NCI-H748 treated with DMSO at 0.1 percent for 48 hours (cell line): ENCODE measurements at places on chromosomes 13 and 19.

- DNase-seq = no peak
These were observed 18.8 kb downstream of the FLT1 start for GRCh38 chr13:28475916-28476725.

DNA sequence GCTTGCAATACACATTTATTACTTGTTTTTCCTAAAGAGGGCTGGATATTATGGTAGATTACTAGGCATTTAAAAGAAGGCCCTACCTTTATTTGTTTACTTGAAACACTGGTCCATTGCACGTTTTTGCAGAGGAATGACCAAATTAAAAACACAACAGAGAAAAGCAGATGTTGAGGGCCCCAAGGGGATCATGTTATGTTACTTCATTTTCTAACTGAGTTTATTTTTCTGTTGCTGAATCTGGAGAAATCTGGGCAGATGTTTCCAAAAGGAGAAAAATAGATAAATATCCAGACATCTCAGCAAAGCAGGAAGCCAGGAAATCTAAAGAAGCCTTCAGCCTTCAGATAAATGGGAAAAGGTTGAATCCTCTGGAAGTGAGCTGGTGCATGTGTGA, 353.0 kb downstream of the NDFIP2 start:
- no peak for DNase-seq

DNA sequence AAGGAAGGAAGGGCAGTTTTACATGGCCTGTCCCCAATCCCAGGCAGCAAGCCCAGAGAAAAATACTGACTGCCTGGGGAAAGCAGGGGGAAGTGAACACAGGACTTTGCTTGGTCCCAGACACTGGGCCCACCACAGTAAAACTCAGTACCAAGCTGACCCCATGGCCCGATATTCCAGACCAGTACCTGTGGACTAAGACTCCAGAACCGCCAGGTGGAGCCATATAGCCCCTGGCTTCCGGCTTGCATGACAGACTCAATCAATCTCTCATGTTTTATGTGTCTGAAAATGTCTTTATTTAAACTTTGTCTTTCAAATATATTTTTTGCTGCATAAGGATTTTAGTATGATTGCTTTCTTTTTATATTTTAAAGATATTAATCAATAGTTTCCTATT, 767.9 kb upstream of the SLITRK6 start:
- no peak for DNase-seq

GRCh38 chr19:1004803-1005664, 4.8 kb downstream of the GRIN3B start:
- no peak for DNase-seq

- DNase-seq = no peak
These were observed 11.3 kb downstream of the JAK3 start for GRCh38 chr19:17836530-17836929.

- no peak for DNase-seq
These were observed 9.6 kb upstream of the NOTCH3 start for GRCh38 chr19:15210323-15210781.

DNA sequence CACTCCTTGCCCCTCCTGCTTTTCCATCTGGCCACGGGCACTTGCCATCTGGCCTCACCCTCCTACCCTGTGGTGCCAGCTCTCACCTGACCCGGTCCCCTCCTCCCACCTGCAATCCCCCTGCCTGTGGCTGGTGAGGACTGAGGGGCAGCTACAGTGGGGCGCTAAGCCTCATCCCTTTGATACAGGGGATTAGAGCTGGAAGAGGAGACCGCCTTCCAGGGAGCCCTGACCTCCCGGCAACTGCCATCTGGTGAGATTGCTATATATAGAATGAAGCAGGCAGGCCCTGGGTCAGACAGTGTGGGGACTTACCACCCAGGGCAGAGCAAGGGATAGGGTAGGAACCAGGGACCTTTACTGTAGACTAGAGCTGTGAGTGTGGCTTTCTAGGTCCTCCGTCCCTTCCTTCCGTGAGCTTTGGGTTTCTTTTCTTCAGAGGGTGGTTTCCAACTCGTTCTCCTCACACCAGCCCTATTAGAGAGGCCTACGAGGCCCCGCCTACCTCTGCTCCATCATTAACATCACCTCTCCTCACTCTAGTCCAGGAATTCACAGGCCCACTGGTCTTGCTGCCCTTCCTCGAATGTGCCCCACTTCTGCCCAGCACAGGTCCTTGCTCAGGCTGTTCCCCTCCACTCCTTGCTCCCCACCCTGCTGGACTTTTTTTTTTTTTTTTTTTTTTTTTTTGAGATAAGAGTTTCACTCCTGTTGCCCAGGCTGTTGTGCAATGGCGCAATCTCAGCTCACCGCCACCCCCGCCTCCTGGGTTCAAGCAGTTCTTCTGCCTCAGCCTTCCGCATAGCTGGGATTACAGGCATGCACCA, 7.7 kb downstream of the KASH5 start:
- DNase-seq = no peak

- no peak for DNase-seq
These were observed 101.3 kb downstream of the ARHGEF7 start for GRCh38 chr13:111216166-111216960.

GRCh38 chr13:20998649-20999415, 62.6 kb downstream of the LATS2 start:
- DNase-seq = no peak

- no peak for DNase-seq
These were observed 492 bp downstream of the TMEM147 start for GRCh38 chr19:35545855-35546381.

GRCh38 chr19:54551950-54552912, 21.4 kb upstream of the LILRA2 start:
- no peak for DNase-seq

DNA sequence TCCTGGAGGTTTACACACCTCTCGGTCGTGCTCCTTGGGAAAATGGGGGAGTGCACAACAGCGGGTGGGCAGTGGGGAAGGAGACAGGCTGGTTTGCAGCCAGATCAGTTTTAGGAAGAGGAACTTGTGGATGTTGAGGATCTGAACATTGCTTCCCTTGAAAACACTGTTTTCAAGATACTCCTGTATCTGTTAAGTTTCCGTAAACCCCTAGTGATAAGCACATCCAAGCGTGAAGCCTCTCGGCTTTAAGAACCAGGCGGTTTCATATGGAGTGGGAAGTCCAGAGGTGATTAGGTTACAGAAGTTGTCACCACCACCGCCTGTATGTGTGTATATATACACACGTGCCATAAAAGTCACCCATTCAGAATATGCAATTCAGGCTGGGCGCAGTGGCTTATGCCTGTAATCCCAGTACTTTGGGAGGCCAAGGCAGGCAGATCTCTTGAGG, 47.4 kb downstream of the SIPA1L3 start:
- no peak for DNase-seq

GRCh38 chr13:103866048-103866447, 799.8 kb upstream of the SLC10A2 start:
- no peak for DNase-seq

- DNase-seq = peak; percentile 94
These were observed 34.4 kb downstream of the DNAJC15 start for GRCh38 chr13:43057653-43058317.

GRCh38 chr13:101640788-101641400, 188.4 kb downstream of the ITGBL1 start:
- DNase-seq = no peak

DNA sequence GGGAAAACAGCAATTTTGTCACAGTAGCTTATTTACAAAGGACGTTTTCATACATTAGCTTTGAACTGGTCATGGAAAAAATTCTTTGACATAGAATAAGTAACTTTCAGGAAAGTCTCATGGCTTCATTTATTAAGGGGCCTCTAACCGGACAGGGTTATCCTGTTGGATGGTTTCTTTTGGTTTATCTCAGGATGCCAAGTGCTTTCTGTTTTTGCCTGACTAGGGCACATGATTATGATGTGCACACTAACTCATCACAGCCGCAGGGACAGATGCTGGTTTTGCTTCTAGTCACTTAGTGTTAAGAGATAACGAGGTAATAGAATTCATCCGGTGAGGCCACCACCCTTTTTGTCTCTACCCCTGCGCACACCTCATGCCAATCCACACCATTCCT, 53.0 kb downstream of the TGDS start:
- no peak for DNase-seq

DNA sequence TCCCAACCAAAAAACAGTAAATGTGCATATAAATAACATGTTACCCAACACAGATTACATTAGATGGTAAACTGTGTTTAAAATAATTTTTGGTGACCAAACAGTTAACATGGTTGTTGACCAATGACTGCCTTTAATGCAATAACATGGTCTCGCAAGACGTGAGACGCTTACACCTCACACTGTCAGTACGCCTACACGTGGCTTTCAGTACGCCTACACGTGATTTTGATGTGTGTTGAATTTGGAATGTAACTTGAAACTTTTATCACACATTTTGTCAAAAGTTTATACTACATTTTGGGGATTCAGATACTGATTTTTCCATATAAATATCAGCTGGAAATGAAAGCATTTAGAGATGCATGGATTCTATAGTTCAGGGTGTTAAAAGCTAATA, 32.0 kb downstream of the SLC7A9 start:
- DNase-seq = no peak

GRCh38 chr19:52901842-52902241, 4.4 kb upstream of the ZNF320 start:
- no peak for DNase-seq

GRCh38 chr13:113666329-113666670, 719 bp upstream of the GRK1 start:
- no peak for DNase-seq

DNA sequence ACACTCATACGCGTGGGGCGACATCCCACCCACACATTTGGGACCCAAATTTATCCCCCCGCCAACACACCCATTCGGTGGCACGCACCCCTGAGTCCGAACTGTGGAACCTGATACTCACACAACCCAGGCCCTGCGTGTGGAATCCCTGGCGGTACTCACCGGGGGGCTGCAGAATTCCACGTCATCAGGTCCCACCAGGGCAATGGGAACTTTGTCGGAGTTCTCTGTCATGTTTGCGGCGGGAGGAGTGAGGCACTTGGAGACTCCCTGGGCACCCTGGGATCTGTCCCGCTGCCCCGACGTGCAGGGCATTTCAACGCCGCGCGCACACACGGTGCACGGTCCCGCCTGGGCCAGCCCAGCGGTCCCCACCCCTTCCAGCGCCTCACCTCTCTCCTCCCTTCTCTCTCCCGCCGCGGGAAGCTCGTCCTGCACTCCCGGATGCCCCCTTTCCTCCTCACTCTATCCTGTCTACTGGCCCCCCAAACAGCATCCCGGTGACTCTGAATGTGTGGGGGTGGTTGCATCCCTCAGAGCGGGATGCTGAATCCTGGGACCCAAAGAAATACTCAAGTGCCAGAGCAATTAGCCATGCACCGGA, at the start of gene CNMD:
TSS of gene CNMD (minus strand) at position 353 of the 604 bp plus-strand sequence. CDS start at position 234, 119 bp downstream.
- no peak for DNase-seq

GRCh38 chr13:108950333-108951010, 321.1 kb downstream of the MYO16 start:
- no peak for DNase-seq

DNA sequence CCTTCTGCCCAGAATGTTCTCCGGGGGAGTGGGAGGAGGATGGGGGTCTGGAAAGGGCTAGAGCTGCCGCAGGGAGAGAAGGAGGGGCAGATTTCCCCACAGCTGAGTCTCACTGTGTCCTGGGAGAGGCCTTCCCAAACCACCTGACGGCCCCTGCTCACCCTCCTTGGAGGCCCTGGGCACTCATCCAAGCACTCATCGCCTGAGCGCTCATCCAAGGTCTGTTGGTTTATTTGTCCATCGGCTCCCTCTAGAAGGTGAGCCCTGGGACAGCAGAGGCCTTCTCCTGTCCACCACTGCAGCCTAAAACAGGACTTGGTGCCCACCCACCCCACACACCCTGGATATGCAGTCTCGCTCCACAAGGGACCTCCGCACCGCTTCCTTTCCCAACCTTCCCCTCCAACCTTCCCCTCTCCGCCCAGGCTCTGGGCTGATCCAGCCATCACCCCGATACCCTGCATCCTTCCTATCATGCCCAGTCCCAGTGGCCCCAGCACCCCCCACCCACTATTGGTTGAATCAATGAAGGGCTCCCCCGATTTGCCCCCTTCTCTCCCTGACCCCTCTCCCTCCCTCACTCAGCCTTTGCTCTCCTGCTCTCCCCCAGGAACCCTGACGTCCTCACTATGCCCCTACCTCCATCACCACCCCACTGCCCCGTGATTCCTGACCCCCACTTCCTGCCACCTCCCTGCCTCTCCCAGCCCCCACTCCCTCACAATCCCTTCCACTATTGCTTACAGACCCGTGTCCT, 1.7 kb downstream of the UBXN6 start:
- DNase-seq = no peak

- DNase-seq = no peak
These were observed 24.9 kb downstream of the SIGLEC7 start for GRCh38 chr19:51166846-51167490.

DNA sequence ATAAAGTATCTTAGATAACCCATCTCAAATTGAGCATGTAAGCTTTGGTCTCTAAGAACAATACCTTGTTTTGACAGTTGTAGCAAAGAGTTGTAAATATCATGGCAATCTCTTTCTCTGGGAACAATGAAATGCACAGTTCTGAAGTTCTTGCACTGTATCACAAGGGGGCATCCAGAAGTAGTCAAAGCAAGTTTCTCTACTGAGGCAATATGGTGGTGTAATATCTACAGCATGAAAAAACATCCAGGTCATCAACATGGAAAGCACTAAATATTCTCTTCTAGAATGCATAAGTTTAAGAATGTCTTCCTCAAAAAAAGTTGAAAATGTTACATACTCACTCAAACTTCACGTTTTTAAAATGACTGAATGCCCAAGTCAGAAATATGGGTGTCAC, 19.6 kb downstream of the MTMR6 start:
- no peak for DNase-seq

DNA sequence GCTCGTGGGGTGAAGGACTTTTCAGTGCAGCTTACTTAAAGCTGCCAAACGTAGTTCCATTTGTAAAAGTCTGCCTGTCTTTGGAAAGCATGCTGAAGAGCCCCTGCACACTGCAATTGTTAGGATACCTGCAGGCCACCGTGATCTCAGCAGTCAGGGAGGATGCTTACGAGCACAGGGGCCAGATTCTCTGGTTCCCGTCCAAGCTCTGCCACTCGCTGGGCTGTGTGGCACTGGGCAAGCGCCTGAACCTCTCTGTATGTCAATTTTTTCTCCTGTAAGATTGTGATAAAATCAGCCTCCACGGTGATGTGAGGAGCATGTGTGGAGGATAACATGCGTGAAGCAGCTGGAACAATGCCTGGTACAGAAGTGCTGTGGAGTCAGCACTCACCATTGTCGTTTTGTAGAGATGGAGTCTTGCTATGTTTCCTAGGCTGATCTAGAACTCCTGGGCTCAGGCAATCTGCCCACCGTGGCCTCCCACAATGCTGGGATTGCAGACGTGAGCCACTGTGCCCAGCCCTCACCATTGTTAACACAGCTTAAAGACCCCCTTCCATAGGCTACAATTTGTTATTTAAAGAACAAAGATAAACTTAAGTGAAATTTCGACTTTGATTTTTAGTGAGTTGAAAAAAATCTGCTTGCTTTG, 3.5 kb downstream of the ADPRHL1 start:
- no peak for DNase-seq

GRCh38 chr19:52898101-52898500, 666 bp upstream of the ZNF320 start:
- no peak for DNase-seq
